Keratinocyte (primary cell): ENCODE measurements at places on chromosomes 3 and 15. TPM values are rescaled to one million over a fixed set of nuclear protein-coding genes. Genes with fewer than 3 reads are reported as not detected.

The SUSD5 gene
- 0.03 to 0.09 TPM (median 0.05 TPM) in 3 replicates for polyA plus RNA-seq

The GOLGA6L7 gene
- not detected in 3 replicates for polyA plus RNA-seq

DNA sequence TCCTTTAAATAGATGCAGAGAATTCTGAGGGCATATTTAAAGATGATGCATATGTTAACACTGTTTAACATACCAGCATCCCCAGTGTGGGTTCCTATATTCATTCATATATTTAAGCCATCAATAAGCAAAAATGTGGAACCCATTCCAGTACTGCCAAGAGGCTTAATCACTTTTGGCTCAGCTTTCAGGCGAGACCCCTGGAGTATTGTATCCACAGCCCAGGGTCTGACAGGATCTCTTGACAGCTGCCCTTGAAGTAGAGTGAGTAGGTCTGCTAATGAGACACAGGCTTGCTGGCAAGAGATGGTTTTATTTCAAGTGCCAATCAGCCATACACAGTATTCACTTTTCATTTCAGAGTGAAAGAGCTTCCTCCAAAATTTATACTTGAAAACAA, 367.3 kb downstream of the OCA2 start:
- no peak overlapping the region for H3K27ac ChIP-seq
- no peaks in the 10 kb centered on the region for H3K4me1 ChIP-seq

The CD276 gene
- 48.9 to 135 TPM (median 62.9 TPM) in 3 replicates for polyA plus RNA-seq

DNA sequence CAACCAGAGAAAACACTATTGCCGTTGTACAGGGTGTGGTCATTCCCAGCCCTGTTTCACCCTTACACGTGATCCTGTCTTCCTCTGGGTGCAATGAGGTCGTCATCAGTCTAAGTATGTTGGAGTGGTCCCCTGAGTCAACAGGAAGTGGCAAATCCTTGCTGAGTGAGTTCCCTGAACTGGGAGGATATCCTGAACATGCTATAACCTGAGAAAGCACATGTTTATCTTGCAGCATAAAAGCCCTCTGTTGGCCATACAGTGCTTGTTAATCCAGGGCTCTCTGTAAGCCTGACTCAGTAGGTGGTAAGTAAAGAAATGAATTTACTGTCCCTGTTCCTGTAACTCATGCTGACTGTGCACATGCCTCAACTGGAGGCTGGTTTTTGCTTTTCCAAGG, 477.8 kb upstream of the RGMA start:
- H3K36me3 ChIP-seq, result no peaks in the 10 kb centered on the region
- no peak overlapping the region for H3K4me3 ChIP-seq
- peak; percentile 98 for DNase-seq
- H3K4me1 ChIP-seq, result peaks cover 16% of the 10 kb centered on the region

DNA sequence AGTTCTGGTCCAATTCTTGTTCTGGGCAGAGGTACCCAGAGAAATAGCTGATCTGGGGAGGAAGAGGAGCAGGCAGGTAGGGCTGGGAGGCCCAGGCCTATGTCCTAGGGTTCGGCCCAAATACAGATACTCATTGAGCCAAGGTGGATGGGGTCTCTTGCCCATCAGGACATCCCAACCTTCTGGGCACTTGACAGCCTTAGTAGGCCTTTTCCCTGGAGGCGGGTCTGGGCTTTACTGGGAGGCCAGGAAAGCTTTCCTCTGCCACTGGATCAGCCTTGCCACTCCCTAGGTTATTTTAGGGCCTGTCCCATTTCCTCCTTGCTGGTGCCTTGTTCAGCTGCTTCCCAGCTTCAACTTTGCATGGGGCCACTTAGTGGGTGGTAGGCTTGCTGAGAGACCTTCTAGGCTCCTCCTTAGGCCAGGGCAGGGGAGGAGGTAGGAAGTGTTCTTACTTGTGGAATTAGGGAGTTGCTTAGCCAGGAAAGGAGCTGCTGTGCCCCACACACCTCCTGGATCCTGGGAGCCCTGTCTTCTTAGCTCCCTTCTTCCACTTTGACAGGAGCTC, 9.7 kb downstream of the TEX264 start:
- no peak overlapping the region for H3K4me3 ChIP-seq
- no peak overlapping the region for H3K27ac ChIP-seq
- H3K27me3 ChIP-seq, result no peaks in the 10 kb centered on the region
- no peak for DNase-seq
- peaks cover 37% of the 10 kb centered on the region for H3K4me1 ChIP-seq

GRCh38 chr3:86702381-86702958, 288.5 kb downstream of the VGLL3 start:
- H3K36me3 ChIP-seq, result no peaks in the 10 kb centered on the region
- DNase-seq, result no peak
- H3K4me3 ChIP-seq, result no peak overlapping the region
- no peaks in the 10 kb centered on the region for H3K4me1 ChIP-seq
- no peaks in the 10 kb centered on the region for H3K27me3 ChIP-seq
- H3K27ac ChIP-seq, result no peak overlapping the region

DNA sequence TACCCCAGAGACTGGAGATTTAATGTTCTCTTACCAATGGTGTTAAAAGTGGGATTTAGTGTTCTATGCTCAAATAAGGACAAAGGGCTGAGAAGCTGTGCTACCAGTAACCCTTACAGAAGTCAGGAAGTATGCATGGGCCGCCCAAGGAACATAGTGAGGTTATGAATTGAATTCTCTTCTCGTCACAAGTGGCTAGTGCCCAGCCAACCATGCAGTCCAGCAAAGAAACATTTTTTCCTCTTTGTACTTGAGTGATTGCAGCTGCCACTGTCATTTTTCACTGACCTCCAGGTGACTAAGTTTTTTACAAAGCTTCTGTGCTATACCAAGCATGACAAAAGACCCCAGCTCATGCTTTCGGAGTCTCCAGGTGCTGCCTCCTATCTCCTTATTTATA, 110.6 kb upstream of the DCBLD2 start:
- H3K27ac ChIP-seq, result no peak overlapping the region
- no peaks in the 10 kb centered on the region for H3K4me1 ChIP-seq
- H3K36me3 ChIP-seq, result no peaks in the 10 kb centered on the region
- no peaks in the 10 kb centered on the region for H3K27me3 ChIP-seq

DNA sequence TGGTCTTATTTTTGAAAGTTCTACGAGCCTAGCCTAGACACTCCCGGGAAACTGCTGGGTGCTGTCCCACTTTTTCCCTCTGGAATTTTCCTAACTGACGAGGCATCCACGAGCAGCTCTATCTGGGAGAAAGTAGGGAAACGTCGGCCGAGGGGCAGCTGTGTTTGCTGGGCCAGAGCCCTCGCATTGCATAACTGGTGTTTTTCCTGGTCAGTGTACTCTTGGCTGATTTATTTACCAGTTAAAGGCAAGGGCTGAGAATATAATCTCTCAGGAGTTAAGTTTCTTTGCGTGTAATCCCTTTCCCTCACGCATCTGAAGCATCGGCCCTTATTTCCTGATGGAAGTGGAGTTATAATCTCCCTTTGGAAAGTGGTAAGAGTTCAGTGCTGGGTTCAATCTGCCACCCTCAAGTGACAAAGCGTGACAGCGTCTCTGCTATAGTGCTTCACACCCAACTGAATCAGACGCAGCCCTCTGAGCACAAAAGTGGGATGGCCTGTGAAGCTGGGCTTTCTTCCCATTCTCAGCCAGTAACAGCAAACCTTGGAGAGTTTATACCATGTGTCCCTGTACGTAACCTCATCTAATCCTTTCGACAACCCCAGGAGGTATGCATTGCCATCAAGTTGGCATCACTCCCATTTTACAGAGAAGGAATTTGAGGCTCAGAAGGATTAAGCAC, 311.5 kb downstream of the RORA start:
- no peaks in the 10 kb centered on the region for H3K27me3 ChIP-seq
- DNase-seq, result no peak
- peaks cover 26% of the 10 kb centered on the region for H3K4me1 ChIP-seq
- no peaks in the 10 kb centered on the region for H3K36me3 ChIP-seq

The WWTR1 gene
- polyA plus RNA-seq, result 31.9 to 93.4 TPM (median 77.3 TPM) in 3 replicates

DNA sequence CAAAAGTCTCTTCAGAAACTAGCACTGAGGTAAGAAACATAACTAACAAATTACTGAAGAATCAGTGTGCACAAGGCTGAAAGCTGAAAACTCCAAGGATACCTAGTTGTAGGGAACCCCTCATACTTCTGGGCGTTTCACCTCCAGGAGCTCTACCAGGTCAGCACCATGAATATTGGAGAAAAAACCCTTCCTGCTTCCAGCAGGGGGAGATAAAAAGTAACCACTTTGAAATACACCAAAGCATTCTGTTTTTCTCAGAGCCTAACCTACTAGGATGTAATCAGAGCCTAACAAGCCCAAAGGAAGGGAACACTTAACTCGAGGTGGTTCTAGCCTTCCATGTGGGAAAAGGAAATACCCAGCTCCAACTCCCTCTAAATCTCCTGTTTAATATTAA, 175.8 kb upstream of the MME start:
- H3K27ac ChIP-seq, result no peak overlapping the region
- H3K27me3 ChIP-seq, result no peaks in the 10 kb centered on the region
- DNase-seq, result no peak
- no peaks in the 10 kb centered on the region for H3K4me1 ChIP-seq
- H3K36me3 ChIP-seq, result no peaks in the 10 kb centered on the region

- no peak overlapping the region for H3K27ac ChIP-seq
- H3K36me3 ChIP-seq, result peaks cover 13% of the 10 kb centered on the region
- DNase-seq, result no peak
- no peaks in the 10 kb centered on the region for H3K27me3 ChIP-seq
- H3K4me3 ChIP-seq, result no peak overlapping the region
- H3K4me1 ChIP-seq, result no peaks in the 10 kb centered on the region
Measured at GRCh38 chr3:3154879-3155610, 24.4 kb downstream of the CRBN start.

GRCh38 chr3:50235716-50236483, at the start of gene GNAI2:
Gene GNAI2, plus strand, starts transcription at chr3:50236204. Its CDS starts 132 bp downstream, at chr3:50236336.
- H3K4me1 ChIP-seq, result peaks cover 19% of the 10 kb centered on the region
- H3K27ac ChIP-seq, result peak within 1 kb of the TSS; percentile 76
- H3K27me3 ChIP-seq, result no peaks in the 10 kb centered on the region
- DNase-seq, result peak; percentile 84
- H3K4me3 ChIP-seq, result peak within 1 kb of the TSS; percentile 76

The NAA50 gene
- polyA plus RNA-seq, result 64.3 to 128 TPM (median 125 TPM) in 3 replicates

The HMCES gene
- polyA plus RNA-seq, result 36.4 to 66.4 TPM (median 54.6 TPM) in 3 replicates

DNA sequence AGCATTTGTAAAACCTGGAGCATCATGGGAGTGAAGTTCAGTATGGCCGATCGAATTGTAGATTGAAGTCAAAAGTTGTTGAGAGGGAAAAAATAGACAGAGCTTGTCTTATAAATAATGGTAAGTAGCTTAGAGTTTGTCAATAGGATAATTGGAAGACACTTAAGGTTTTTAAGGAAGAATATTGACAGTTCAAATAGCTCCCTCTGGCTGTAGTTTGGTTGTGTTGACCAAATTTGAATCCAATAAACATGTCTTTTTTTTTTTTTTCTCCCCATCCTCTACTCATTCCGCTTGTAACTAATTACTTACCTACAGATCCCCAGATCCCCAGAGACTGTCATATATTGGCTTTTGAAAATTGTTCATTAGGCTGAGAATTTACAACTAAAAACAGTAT, 677.0 kb downstream of the AGBL1 start:
- H3K36me3 ChIP-seq, result no peaks in the 10 kb centered on the region
- H3K4me1 ChIP-seq, result no peaks in the 10 kb centered on the region
- H3K4me3 ChIP-seq, result no peak overlapping the region
- no peak for DNase-seq
- no peak overlapping the region for H3K27ac ChIP-seq
- no peaks in the 10 kb centered on the region for H3K27me3 ChIP-seq

The CTXN2 gene
- not detected in 3 replicates for polyA plus RNA-seq

The SERPINI2 gene
- not detected in 3 replicates for polyA plus RNA-seq

GRCh38 chr3:52246728-52247408, 1.3 kb downstream of the PPM1M start:
- H3K27me3 ChIP-seq, result no peaks in the 10 kb centered on the region
- no peak overlapping the region for H3K4me3 ChIP-seq
- H3K27ac ChIP-seq, result no peak overlapping the region
- peaks cover 16% of the 10 kb centered on the region for H3K36me3 ChIP-seq
- DNase-seq, result no peak

The IMPG2 gene
- 0.07 to 0.17 TPM (median 0.16 TPM) in 3 replicates for polyA plus RNA-seq

DNA sequence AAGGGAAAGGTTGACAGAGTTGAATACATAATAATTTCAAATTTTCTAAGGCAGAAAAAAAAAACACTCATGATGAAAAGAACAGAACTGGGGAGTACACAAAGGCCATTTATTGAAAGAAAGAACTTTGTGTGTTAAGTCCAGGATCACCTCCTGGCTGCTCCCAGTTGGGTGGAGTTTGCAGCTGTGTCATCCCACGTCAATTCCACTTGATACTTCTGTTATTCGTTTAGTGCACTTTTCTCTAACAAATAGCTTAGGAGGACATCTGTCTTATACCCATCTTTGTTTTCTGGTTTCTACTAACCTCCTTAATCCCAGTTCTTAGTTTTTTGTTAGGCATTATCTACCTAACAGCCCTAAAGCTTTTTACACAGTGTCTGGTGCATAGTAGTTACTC, 44.7 kb downstream of the SGO1 start:
- no peak for DNase-seq
- no peaks in the 10 kb centered on the region for H3K36me3 ChIP-seq
- H3K27ac ChIP-seq, result no peak overlapping the region
- no peaks in the 10 kb centered on the region for H3K27me3 ChIP-seq
- H3K4me1 ChIP-seq, result no peaks in the 10 kb centered on the region
- H3K4me3 ChIP-seq, result no peak overlapping the region

The SEMA6D gene
- polyA plus RNA-seq, result 0.41 to 0.82 TPM (median 0.67 TPM) in 3 replicates

- no peaks in the 10 kb centered on the region for H3K36me3 ChIP-seq
- DNase-seq, result no peak
- no peak overlapping the region for H3K4me3 ChIP-seq
- no peak overlapping the region for H3K27ac ChIP-seq
- H3K27me3 ChIP-seq, result no peaks in the 10 kb centered on the region
Measured at GRCh38 chr3:155757577-155757976, 12.7 kb upstream of the PLCH1 start.

DNA sequence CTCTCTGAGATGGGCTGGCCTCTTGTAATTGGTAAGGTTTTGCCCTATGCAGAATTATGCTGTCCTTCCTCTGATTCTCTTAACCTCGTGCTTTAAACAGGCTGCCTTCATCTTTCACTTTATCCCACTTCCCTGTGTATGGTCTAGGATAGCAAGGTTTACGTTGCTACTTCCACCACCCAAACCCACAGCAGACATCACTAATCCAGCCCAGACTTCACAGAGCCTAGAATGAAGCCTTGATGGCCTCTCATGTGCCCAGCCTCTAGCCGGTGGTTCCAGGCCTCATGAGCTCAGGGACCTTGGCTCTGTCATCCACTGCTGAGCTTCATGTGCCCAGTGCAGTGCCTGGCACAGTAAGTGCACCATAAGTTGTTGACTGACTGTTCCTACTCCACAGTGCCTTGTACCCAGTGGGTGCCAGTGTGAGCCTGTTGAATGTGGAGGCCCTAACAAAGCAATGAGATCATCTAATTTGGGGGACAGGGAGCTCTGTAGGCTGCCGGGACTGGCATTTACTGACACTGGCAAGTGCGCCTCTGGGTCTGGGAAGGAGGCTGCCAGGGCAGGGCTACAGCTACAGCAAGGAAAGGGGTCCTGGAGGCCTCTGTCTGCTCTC, 12.5 kb downstream of the SLC6A6 start:
- peaks cover 40% of the 10 kb centered on the region for H3K4me1 ChIP-seq
- no peaks in the 10 kb centered on the region for H3K27me3 ChIP-seq
- no peaks in the 10 kb centered on the region for H3K36me3 ChIP-seq
- no peak overlapping the region for H3K4me3 ChIP-seq
- no peak for DNase-seq
- peak overlapping the region; percentile 19 for H3K27ac ChIP-seq

The LRTM1 gene
- not detected in 3 replicates for polyA plus RNA-seq
